ENCODE measurements at places on chromosomes 6 and 20. TPM values are rescaled to one million over a fixed set of nuclear protein-coding genes. Genes with fewer than 3 reads are reported as not detected.

Gene NKAIN2
- total RNA-seq = not detected

Gene HSD17B8
- total RNA-seq = 33.5 TPM

Gene MAN1A1
- total RNA-seq = 15.1 TPM

Gene SMPDL3A
- 0.31 TPM for total RNA-seq

Gene TRAPPC3L
- total RNA-seq = not detected

Gene GCNT2
- total RNA-seq = 1.4 TPM

Gene MTFR2
- total RNA-seq = 22.1 TPM

Gene FBXO30
- total RNA-seq = 2.1 TPM

Gene KHDC1
- total RNA-seq = 1.1 TPM

Gene PTGIS
- total RNA-seq = not detected

Gene SYCP2L
- not detected for total RNA-seq

Gene IFNGR1
- 26.4 TPM for total RNA-seq

Gene SNHG17
- 72.9 TPM for total RNA-seq

Gene RAB32
- not detected for total RNA-seq

Gene SOBP
- total RNA-seq = 0.25 TPM
